GM23248 (cell line): ENCODE measurements at places on chromosomes 4 and X. TPM values are rescaled to one million over a fixed set of nuclear protein-coding genes. Genes with fewer than 3 reads are reported as not detected.

ADH1C gene
- not detected in 2 replicates for polyA plus RNA-seq

F8A3 gene
- polyA plus RNA-seq: 0.14 and 0.16 TPM in 2 replicates

TECRL gene
- 0.08 TPM in 1 of 2 replicates, not detected in the other for polyA plus RNA-seq

SATL1 gene
- not detected in 2 replicates for polyA plus RNA-seq

VSIG1 gene
- polyA plus RNA-seq: not detected in 2 replicates

SYP gene
- 0.23 TPM in 1 of 2 replicates, not detected in the other for polyA plus RNA-seq

NEIL3 gene
- polyA plus RNA-seq: 3.2 and 3.7 TPM in 2 replicates

TMPRSS11F gene
- polyA plus RNA-seq: not detected in 2 replicates

TMEM156 gene
- polyA plus RNA-seq: 0.30 TPM in 1 of 2 replicates, not detected in the other

LIMCH1 gene
- polyA plus RNA-seq: 22.2 and 25.8 TPM in 2 replicates

DMP1 gene
- polyA plus RNA-seq: not detected in 2 replicates
